Breast epithelium (tissue), 4 donors: ENCODE measurements at places on chromosomes 6 and 20. TPM values are rescaled to one million over a fixed set of nuclear protein-coding genes. Genes with fewer than 3 reads are reported as not detected.

- DNase-seq: no peak
- H3K27ac ChIP-seq: no peak overlapping the region
These were observed 447.9 kb upstream of the FKBP1C start for GRCh38 chr6:62763125-62763912.

- no peak overlapping the region for H3K4me3 ChIP-seq
- no peak for DNase-seq
- H3K4me1 ChIP-seq: no peaks in the 10 kb centered on the region
- H3K27ac ChIP-seq: no peak overlapping the region
- H3K27me3 ChIP-seq: no peaks in the 10 kb centered on the region
- H3K36me3 ChIP-seq: no peaks in the 10 kb centered on the region
These were observed 96.6 kb downstream of the PLG start for GRCh38 chr6:160798625-160799024.

DNA sequence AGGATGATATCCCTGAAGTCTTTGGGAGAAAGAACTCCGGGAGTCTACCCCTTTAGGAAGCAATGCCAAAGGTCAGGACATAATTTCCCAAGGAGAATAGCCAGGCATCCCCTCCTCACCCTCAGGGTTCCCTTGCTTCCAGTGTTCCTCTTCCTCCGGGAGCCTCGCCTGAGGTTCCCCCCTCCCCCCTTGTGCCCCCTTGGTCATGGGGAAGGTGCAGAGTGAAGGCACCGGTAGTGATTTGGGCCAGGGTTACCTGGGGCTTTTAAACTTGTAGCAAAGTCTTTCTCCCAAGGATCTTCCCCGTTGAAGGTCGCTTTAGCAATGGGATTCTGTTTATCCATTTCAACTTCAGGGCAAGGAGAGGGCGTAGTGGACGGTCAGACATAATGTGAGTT lies 1.2 kb downstream of the ISM1 start:
- H3K27ac ChIP-seq: peak overlapping the region; percentile 63
- H3K27me3 ChIP-seq: peaks cover 3% of the 10 kb centered on the region
- no peak for DNase-seq
- no peaks in the 10 kb centered on the region for H3K36me3 ChIP-seq

DNA sequence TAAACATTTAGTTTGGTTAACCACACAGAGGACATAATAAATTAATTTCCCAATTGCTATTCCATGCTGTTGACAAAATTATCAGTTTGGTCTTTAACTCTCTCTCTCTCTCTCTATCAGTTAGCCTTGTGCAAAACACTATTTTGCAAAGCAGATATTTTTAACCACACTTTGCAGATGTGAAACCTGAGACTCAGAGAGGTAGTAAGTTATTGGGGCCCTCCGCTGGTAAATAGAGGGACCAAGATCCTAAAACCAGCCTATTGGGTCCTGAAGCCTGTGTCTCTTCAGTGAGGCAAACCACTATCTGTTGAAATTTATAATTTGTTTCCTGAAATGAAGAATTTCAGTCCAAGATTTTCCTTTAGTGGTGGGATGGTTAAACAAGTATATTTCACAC lies 231.0 kb downstream of the SOD2 start:
- H3K4me1 ChIP-seq: no peaks in the 10 kb centered on the region
- no peak for DNase-seq
- H3K36me3 ChIP-seq: no peaks in the 10 kb centered on the region
- H3K4me3 ChIP-seq: no peak overlapping the region
- H3K27ac ChIP-seq: no peak overlapping the region
- no peaks in the 10 kb centered on the region for H3K27me3 ChIP-seq

DNA sequence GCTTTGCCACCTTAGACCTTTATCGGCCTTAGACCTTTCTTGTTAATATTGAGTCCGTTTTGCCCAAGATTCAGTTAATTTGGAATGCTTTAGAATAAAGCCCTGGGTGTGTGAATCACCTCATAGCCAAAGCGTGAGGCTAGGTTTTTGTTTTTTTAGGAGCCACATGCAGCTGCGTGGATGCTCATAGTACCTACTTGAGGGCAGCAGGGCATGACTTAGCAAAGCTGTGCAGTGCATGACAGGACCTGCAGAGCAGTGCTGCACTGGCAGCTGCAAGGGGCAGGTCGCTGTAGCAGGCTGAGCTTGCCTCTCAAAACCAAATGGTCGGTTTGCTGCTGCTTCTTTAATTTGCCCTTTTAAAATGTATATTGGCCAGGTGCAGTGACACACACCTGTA lies 116.1 kb downstream of the JAG1 start:
- no peak for DNase-seq
- H3K27me3 ChIP-seq: no peaks in the 10 kb centered on the region
- H3K4me1 ChIP-seq: no peaks in the 10 kb centered on the region
- no peaks in the 10 kb centered on the region for H3K36me3 ChIP-seq

GRCh38 chr6:127570739-127571389 lies 6.1 kb upstream of the C6orf58 start:
- DNase-seq: no peak
- H3K27ac ChIP-seq: no peak overlapping the region
- no peaks in the 10 kb centered on the region for H3K36me3 ChIP-seq
- no peak overlapping the region for H3K4me3 ChIP-seq
- no peaks in the 10 kb centered on the region for H3K27me3 ChIP-seq
- H3K4me1 ChIP-seq: no peaks in the 10 kb centered on the region

- H3K27me3 ChIP-seq: no peaks in the 10 kb centered on the region
- no peaks in the 10 kb centered on the region for H3K4me1 ChIP-seq
- no peak overlapping the region for H3K4me3 ChIP-seq
These were observed 461.2 kb upstream of the IMPG1 start for GRCh38 chr6:76533661-76534060.

SLC22A1 gene
- total RNA-seq: 3.2 TPM

DNA sequence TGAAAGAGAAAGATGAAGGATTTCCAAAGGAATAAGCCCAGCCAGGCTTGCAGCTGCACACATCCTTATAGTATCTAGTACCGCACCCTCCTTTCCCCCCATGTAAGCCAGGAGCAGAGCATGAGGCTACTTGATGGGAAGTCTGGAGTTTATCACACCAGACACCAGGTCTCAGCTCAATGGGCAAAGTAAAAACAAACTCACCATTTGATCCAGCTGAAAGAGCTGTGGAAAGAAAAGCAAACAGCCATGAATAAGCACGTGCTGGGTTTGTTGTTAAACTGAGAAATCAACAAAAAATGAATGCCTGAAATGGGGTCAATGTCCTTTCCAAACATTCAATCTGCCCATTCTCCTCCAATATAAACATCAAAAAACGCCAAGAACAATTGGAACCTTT lies 50.6 kb upstream of the MAP7 start:
- H3K36me3 ChIP-seq: no peaks in the 10 kb centered on the region
- H3K4me1 ChIP-seq: no peaks in the 10 kb centered on the region
- H3K27ac ChIP-seq: no peak overlapping the region
- H3K4me3 ChIP-seq: no peak overlapping the region
- DNase-seq: no peak

MYB gene
- total RNA-seq: 61.9 TPM

RNGTT gene
- total RNA-seq: 30.3 TPM
